Activated naive CD4-positive, alpha-beta T cell treated with anti-CD3 and anti-CD28 coated beads, Interleukin-2, amount 50 U/mL, for 16 hours (primary cell): ENCODE measurements at places on chromosomes 4 and X.

- no peak for DNase-seq
Measured at GRCh38 chrX:67723580-67724351, 179.9 kb downstream of the AR start.

DNA sequence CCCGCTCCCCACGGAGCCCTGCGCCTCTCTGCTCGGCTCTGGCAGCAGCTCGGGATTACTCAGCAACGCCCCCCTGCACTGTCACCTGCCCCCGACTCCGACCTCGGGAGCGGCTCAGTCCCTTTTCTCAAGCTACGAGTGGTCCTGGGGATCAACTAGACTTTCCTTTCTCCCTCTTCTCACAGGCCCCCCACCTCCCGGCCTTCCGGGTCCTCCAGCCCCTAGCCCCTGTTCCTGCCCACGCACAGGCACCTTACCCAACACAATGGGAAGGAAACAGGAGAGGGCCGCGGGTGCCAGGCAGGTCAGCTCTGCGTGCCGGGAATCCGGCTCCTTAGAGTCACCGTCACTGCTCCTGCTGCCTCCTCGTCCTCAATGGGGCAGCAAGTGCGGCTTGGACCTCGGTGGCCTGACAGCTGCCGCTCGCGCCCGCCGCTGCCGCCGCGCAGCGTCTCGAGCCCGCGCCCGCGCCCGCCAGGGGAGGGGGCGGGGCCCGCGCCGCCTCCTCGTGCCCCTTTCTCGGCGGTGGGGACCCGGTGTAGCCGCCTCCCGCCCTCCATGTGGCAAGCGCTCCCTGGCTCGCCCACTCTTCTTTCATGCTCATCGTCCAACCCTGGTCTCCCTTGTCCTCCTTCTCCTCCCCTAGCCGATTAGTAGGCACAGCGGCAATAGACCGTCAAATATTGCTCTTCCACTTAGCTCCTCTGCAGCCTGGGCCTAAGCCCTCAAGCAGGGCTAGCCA is at the start of gene RAB9B:
Gene RAB9B, minus strand, starts transcription at position 455 of the 742 bp plus-strand sequence. CDS start 6,473 bp downstream, outside the sequence.
- peak; percentile 74 for DNase-seq

GRCh38 chr4:146269228-146269653 is 54.9 kb downstream of the REELD1 start:
- no peak for DNase-seq

- DNase-seq = no peak
Measured at GRCh38 chr4:47741200-47741599, 96.7 kb downstream of the CORIN start.

DNA sequence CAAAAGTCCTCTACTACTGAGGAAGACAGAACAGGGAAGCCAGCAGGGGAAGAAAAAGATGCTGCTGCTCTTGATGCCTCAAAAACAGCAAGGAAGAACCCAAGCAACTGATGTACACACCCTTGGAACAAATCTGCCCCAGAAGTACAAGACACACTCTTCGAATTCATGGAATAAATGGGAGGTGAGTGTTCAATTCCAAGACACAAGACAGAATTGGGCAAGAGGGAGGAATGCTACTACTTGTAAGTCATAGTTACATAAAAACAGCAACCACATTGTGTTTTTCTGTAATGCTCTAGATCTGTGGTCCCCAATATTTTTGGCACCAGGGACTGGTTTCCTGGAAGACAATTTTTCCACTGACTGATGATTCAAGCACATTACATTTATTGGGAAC is 58.0 kb upstream of the H2AZ1 start:
- no peak for DNase-seq
